ENCODE measurements at places on chromosomes 5 and 9.

DNA sequence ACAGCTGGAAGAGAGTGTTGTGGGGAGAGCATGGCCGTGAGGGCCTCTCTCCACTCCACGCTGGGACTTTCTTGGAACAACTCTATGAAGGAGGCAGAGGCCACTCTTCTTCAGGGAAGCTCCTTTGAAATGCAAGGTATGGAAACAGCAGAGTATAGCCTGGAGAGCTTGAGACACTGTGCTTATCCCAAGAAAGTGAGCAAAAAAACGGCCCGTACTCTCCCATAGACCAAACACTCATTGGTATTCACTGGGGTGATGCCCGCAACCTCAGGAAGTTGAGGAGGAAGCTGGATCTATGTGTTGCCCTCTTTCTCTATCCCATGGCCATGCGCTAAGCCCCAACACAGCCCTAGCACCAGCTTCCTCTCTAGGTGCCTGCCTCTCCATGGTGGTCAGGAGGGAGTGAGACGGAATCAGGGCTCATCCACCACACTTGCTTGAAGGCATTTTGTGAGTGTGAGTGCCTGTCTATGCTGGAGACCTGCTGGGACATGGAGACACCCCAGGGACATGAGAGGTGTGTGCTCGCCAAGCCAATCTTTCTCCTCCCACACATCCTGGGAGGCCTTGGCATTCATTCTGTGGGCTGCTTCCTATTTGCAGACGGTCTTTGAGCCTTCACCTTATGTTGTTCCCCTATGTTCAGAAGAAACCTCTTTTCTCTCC is 616.6 kb downstream of the IRX1 start:
- DNase-seq = no peak

GRCh38 chr5:36450229-36451014 is 148.7 kb upstream of the RANBP3L start:
- no peak for DNase-seq

- DNase-seq = no peak
Observed at GRCh38 chr9:126228111-126228780, 98.4 kb upstream of the MVB12B start.

- no peak for DNase-seq
Observed at GRCh38 chr5:65255294-65255693, 226.4 kb downstream of the ADAMTS6 start.

GRCh38 chr9:69857131-69857530 is 36.5 kb downstream of the CFAP95 start:
- DNase-seq = no peak

GRCh38 chr5:110625376-110625999 is 101.0 kb downstream of the TMEM232 start:
- no peak for DNase-seq

- no peak for DNase-seq
Observed at GRCh38 chr9:98365227-98365669, 109.8 kb upstream of the TBC1D2 start.

GRCh38 chr9:6441269-6441668 is 28.3 kb downstream of the UHRF2 start:
- no peak for DNase-seq

DNA sequence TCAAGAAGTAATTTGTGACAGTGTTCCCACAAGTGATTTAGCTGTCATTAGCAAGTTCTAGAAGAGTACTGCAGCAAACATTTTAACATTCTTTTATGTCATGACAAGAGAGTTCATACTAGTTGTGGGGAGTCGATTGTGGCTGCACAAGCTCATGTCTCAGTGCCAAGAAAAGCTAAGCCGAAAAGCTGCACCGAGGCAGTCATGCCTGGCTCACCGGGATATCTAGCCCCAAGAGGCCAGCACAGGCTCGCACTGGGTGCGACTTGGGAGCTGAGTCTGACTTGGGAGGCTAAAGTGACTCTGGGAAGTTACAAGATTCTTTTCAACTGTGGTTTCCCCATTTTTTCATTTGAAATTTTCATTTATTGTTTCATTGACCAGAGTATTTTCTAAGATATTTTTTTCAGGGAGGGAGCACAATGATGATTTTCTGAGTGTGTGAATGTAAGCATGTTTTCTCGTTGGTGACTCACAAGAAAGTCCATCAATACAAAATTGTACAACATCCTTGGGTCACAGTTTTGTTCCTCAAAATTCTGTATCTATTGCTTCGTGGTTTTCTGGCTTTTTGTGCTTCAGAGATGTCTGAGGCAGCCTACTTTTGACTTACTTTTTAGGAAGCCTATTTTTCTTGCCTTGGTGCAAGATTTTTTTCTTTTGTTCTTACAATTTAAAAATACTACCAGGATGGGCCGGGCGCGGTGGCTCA is 18.7 kb downstream of the CAST start:
- no peak for DNase-seq

DNA sequence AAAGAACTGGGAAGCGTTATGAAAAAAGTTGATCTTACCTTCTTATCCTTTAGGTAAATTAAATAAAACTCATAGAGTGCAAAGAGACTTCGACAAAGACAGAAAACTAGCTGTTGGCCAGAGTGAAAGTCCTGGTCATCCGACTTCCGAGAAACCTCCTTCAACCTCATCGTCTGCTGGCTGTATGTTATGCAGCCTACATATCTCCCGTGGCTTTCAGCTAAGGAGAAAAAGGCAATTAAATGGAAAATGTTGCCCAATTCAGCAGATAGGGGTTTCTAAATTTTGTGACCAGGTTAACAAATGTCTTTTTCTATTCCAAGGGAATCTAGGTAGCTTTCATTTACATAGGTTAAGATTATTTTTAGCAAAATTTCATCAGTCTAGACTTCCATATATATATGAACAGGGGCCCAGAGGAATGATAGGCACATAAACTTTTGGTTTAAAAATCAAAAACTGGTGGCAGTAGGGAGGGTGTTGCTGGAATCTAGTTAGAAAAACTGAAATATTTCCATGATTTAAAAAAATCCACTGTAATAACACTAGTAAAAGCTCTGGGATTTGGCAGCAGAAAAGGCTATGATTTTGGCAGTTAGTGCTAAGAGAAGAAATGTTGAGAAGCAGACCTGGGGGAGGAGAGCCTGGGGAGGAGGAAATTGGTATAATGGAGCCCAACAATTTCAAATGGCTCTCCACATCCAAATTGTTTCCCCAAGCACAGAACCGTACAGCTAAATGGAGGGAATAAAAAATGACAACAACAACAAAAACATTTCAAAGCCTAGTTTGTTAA is 32.1 kb downstream of the RAI14 start:
- DNase-seq = no peak

DNA sequence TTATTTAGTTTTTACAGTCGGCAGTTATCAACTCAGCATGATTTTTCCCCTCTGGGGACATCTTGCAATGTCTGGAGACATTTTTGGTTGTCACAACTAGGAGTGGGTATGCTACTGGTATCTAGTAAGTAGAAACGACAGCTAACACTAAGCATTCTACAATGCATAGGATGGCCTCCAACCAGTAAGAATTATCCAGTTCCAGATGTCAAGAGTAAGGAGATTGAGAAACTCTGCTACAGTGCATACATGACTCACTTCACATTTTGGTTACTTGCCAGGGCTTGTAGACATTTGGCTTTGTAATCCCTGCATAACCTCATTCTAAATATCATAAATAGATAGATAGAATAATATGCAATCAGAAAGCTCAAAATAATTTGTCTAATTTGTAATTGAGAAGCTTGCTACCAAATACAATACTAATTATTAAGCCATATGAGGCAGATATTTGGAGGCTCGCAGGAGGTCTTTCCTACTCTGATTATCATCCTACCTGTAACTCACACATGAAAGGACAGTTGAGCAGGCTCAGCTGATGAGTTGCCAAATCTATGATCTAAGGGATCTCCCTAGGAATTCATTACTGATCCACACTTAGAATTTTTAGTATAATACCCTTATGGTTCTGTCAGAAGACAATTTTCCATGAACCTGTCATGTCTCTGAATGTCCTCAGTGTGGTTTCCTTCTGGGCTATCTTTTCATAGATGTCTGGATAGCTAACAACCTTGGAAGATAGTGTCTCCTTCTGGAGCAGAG is 346.9 kb upstream of the TLE4 start:
- DNase-seq = no peak

- no peak for DNase-seq
Observed at GRCh38 chr5:109668668-109669422, 20.9 kb upstream of the MAN2A1 start.

DNA sequence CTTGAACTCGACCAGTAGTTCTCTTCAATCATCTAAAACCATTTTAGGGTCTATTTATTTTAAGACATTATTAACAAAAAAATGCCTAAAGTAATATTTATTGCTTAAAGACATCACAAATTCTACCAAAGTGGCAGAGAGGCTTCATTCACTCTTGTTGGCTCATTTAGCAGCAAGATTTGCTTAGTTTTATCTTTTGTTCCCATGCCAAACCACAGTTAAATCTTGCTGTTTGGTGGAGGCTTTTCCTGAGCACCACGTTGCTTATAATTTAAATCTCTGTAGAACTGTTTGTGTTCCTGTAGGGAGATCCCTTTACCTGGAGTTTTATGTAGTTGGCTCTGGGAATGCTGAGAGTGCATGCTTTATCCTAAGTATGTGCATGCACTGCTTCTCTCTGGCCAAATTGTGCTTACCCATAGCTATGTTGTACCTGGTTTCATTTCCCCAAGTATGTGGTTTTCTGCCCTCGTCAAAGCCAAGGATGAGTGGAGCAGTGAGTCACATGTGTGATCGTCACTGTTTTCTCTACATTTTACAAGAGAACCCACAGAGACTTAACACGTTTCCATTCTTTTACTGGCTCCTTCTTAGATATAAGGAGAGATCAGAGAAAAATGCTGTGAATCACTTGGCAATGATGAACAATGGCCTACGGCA is 42.1 kb upstream of the MAST4 start:
- no peak for DNase-seq

Data from cardiac septum (tissue), 1 donor.